ENCODE measurements at places on chromosomes 6 and 20. TPM values are rescaled to one million over a fixed set of nuclear protein-coding genes. Genes with fewer than 3 reads are reported as not detected.

Gene PRPF6
- total RNA-seq, result 47.6 TPM

Gene ULBP2
- total RNA-seq, result 5.1 TPM

Gene IMPG1
- not detected for total RNA-seq

Gene BTNL2
- not detected for total RNA-seq

Measured in placental epithelial cell (primary cell).